ENCODE measurements at places on chromosomes 2 and 18. TPM values are rescaled to one million over a fixed set of nuclear protein-coding genes. Genes with fewer than 3 reads are reported as not detected.

The LHCGR gene
- polyA plus RNA-seq: not detected

The EML6 gene
- polyA plus RNA-seq: 1.1 TPM

DNA sequence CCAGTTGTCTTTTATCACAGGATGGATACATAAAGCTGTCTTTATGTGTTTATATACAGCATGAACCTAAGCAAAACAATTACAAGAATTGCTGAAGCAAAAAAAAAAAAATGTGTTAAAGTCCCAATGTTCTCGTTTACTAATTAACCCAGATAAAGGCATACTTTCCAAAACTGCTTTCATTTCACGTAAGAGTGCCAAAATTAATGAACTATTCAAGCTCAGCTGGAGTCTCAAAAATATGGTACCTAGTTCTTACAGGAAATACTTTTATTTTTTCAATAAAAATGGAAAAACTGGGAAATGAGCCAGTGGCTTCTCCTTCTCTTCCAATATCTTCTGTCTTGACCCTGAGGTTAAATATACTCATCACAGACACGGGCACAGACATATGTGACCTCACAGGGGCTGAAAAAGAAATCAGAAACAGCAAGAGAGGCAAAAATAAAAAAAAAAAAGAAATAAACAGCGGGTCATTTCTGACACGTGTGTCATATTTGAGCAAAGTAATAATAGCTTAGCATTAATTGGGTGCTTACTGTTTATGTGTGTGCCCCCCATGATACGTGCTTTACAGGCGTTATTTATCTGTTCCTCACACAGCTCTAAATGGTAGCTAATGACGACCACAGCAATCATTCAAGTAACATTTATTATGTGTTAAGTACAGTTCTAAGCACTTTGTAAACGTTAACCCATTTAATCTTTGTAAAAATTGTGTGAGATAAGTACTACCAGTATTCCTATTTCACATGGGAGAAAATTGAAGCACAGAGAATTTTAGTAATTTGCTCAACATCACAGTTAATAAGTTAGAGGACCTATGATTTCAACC lies 158.0 kb upstream of the MMADHC start:
- no peak for DNase-seq

DNA sequence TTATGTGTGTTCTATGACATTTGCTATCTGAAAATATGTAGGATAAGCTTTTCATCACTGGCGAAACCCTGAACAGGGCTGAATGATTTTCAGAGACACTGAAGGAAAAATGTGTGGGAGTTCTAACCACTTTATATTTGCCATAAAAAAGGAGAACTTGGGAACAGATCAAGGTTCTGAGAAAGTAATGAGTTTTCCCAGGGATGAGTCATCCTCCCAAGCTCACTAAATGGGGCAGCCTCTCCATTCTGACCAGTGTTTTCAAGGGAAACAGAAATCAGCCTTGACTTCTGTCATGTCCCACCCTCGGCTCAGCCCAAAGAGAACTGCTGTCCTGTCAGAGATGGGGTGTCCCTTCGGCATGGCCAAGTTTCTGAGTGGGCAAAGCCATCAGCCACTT lies 2109.8 kb upstream of the CELF4 start:
- no peak for DNase-seq

GRCh38 chr18:12839057-12839525 lies 44.9 kb downstream of the PTPN2 start:
- no peak for DNase-seq

- DNase-seq: no peak
These were observed at the start of gene CASP8 for GRCh38 chr2:201260302-201260800. CASP8 (plus strand) TSS chr2:201260536; CDS start chr2:201266487, 5,951 bp downstream.

GRCh38 chr18:45728336-45729010 lies 4.5 kb downstream of the SLC14A1 start:
- peak; percentile 33 for DNase-seq

GRCh38 chr2:196959734-196960338 lies 33.3 kb upstream of the PGAP1 start:
- no peak for DNase-seq

The CCL20 gene
- polyA plus RNA-seq: not detected

DNA sequence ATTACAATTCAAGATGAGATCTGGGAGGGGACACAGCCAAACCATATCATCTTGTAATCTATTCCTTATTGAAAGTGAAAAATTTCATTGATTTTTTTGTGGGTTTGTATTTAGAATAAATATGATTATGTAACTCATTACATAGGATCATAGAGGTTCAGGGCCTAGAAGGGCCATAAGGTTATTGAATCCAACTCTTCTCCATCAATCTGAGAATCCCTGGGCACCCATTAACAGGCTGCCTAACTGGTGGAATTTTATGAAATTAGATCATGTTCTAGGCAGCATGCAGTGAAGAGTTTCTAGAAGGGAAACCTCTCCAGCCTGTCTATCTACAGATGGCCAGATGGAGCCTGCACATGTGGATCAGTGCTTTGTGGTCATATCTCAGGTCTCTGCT lies 6.3 kb upstream of the APOB start:
- DNase-seq: no peak

The SDC1 gene
- polyA plus RNA-seq: 105 TPM

DNA sequence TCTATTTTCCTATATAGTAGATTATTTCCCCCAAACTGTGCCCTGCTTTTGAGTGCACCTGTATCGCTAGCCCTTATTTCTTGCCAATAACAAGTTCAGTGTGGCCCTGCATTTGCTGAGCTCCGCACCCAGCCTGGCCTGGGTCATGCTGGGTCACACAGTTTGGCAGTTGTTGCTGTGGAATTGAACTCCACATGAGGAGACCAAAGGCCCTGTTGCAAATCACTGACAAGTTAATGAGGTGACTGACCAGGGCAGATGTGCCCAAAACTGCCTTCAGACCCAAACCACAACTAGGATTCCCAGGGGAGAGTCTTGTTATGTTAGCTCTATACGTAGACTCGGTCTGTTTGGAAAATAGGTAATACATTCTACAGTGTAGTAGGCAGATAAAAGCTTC lies 31.0 kb downstream of the COL4A4 start:
- no peak for DNase-seq

GRCh38 chr18:5961097-5961827 lies 65.9 kb upstream of the TMEM200C start:
- DNase-seq: no peak

DNA sequence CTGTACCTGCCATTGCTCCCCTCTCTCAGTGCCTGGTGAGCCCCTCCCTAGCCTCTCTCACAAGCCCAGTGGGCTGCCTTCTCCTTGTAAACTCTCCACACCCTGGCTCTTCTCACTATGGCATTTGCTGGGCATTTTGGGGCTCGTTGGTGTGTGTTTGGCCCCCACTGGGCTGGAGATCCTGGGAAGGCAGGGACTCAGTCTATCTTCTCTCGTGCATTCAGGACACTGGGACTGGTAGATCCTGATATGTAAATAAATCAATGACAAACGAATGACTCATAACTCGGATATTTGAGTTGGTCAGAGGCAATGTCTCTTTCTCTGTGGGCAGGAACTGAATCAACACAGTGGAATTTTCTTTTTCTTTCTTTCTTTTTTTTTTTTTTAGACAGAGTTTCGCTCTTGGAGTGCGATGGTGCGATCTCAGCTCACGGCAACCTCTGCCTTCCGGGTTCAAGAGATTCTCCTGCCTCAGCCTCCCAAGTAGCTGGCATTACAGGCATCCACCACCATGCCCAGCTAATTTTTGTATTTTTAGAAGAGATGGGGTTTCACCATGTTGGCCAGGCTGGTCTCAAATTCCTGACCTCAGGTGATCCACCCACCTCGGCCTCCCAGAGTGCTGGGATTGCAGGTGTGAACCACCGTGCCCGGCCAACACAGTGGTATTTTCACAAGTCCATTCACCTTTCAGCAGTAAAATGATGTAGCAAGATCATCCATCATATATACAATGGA lies 144.6 kb upstream of the SPRED2 start:
- no peak for DNase-seq

DNA sequence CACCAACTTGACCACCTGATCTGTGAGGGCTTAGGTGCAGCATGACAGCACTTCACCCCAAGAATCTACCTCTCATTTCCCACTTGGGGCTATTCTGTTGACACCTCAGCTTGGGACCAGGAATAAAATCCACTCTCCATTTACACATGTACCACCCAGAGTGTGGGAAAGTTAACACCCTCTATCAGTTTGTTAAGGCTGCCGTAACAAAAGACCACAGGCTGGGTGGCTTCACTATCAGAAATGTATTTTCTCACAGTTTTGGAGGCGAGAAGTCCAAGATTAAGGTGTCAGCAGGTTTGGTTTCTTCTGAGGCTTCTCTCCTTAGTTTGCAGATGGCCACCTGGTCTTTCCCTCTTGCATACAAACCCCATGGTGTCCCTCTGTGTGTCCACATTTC lies 277.7 kb upstream of the ERBB4 start:
- no peak for DNase-seq

The ERFE gene
- polyA plus RNA-seq: 1.3 TPM

The RNU2-63P gene
- polyA plus RNA-seq: not detected

The LIPG gene
- polyA plus RNA-seq: 3.2 TPM

GRCh38 chr2:6812857-6813530 lies 52.7 kb downstream of the CMPK2 start:
- no peak for DNase-seq

The DLX2 gene
- 0.02 TPM for polyA plus RNA-seq

- DNase-seq: no peak
These were observed 17.3 kb upstream of the ARL5A start for GRCh38 chr2:151845481-151845880.

GRCh38 chr2:150643114-150643725 lies 155.8 kb upstream of the RND3 start:
- DNase-seq: no peak

DNA sequence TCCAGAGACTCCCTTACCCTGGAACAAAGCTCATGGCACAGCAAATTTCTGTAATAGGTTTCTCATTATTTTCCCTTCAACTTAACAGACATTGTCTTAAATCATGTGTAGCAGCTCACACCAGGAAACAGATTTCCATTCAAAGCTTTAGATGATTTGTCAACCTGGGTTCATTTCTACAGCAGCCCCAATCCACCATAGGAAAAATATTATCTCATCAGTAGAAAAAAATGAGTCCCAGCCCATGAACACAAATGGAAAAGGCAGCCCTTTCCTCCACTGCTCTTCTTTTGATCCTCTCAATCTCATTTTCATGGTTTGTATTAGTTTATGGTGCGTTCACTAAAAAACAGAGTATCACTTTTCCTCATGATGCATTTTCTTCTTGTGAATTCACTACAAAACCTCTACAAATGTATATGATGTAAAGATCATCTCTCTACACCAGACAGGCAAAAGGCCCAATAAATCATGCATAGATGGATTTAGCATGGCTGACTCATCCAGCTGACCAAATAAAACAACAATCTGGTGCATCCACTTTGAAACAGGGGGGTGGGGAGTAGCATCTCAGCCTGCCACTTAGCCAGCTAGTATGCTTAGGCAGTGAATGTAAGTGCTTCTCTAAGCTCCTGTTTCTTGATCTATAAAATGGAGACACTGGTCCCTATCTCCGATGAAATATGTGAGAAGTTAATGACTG lies 78.6 kb downstream of the SATB2 start:
- DNase-seq: no peak

The CRYGD gene
- polyA plus RNA-seq: not detected

The GNAL gene
- polyA plus RNA-seq: 0.08 TPM

The REG1A gene
- polyA plus RNA-seq: not detected

DNA sequence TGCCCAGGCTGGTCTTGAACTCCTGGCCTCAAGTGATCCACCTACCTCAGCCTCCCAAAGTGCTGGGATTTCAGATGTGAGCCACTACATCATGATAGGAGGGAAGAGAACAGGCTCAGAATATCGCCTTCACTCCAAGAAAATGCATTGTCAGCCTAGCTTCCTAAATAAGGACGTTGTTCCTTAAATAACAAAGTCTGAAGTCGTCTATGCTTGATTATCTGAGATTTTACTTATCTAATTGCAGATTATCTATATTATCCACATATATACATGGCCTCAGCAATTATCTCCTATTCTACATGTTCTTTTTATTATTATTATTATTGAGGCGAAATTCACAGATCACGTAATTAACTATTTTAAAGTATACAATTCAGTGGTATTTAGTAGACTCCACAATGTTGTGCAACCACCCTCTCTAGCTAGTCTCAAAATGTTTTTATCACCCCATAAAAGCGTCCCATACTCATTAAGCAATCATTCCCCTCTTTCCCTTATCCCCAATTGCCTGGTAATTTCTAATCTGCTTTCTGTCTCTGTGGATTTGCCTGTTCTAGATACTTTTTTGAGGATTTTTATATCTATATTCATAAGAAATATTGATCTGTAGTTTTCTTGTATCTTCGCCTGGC lies 95.1 kb upstream of the RFX8 start:
- no peak for DNase-seq

GRCh38 chr2:86211033-86211795 lies 12.0 kb downstream of the MRPL35 start:
- no peak for DNase-seq

- no peak for DNase-seq
These were observed 13.0 kb upstream of the MRPL19 start for GRCh38 chr2:75633620-75634019.

DNA sequence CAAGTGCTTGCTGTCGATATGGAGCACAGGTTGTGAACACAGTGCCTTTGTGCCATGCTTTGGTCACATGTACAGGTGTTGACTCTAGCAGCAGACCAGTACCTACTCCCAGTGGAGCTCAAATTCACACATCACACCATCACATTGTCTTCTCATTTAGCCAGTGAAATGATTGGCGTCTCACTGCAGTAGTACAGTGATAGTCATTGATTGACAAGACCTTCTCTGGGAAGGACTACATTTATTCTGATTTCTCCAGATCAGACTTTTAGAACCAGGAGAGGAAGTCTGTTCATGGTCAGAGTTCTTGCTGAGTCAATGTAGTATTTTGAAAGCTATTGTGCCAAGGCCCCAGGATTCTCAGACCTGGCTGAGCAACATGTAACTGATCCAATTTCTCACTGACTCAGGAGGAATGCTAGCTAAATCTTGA lies 75.2 kb downstream of the FMNL2 start:
- no peak for DNase-seq

DNA sequence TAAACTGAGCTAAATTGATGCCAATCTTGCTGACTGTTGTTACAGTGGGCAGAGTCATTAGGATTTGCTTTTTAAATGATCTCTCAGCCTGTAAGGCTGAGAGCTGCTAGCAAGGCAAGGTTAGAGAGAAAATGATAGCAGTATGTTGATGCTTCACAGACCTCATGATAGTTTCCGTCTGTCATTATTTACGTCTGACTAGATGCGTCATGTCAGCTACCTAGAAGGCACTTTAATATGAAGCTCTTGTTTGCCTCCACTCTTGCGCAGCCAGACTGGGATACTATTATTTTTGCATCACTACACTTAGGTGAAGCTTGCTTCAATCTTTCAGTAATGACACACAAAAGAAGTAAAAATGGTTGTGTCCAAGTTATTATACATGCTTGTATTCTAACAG lies 313.8 kb downstream of the LNPK start:
- DNase-seq: no peak

All from SK-N-SH (cell line).